Calu3 (cell line): ENCODE measurements at places on chromosomes 13 and 19. TPM values are rescaled to one million over a fixed set of nuclear protein-coding genes. Genes with fewer than 3 reads are reported as not detected.

Gene ZNF846
- total RNA-seq, result 7.8 and 8.0 TPM in 2 replicates

DNA sequence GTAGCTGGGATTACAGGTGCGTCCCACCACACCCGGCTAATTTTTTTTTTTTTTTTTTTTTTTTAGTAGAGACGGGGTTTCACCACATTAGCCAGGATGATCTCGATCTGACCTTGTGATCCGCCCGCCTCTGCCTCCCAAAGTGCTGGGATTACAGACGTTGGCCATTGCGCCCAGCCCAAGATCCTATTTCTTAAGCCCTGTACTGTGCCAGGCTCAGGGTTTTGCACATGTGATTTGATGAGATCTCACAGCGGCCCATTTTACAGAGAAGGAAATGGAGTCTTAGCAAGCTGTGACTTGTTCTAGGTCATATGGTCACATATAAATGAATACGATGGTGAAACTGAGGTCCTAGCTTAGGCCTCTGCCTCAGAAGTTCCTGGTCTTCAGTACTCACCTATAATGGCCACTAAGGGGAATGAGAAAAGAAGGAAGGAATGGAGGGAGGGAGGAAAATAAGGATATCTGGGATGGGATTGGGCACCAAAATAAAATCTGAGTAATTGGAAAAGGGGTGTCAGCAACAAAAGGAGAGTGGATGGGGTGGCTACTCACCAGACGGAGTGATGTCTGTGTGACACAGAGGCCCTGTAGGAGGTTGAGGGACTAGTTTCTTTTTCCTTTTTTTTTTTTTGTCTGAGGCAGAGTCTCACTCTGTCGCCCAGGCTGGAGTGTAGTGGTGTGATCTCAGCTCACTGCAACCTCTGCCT lies 1.3 kb downstream of the OSCAR start:
- H3K4me3 ChIP-seq, result no peak overlapping the region
- H3K27ac ChIP-seq, result no peak overlapping the region
- H3K36me3 ChIP-seq, result peaks cover 32% of the 10 kb centered on the region
- peaks cover 22% of the 10 kb centered on the region for H3K4me1 ChIP-seq
- H3K27me3 ChIP-seq, result peaks cover 18% of the 10 kb centered on the region

DNA sequence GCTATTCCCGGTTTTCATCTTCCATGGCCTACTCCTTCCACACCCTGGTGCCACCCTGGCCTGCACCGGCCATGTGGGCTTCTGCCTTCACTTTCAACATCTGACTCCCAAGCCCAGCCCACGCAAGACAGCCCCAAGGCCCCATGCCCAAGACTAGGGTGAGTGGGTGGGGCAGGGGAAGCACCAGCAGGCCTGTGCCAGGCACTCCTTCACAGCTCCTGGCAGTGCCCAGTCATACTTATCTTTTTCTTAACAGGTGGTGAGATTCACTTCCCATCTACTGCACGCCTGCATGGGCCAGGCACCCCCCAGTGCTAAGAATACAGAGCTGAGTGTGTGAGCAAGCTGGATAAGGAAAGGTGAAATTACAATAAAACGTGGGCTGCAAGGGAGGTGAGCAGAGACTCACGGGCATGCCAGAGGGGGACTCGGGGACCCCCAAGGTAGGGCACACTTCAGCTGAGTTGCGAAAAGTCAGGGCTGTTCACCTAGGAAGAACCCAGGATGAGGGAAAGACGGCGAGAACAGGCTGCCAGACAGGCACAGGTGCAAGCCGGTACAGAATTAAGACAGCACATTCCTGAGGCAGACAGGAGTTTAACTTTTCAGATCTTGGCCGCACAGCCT lies 55.7 kb downstream of the COL4A1 start:
- no peaks in the 10 kb centered on the region for H3K36me3 ChIP-seq
- H3K4me1 ChIP-seq, result no peaks in the 10 kb centered on the region
- no peaks in the 10 kb centered on the region for H3K27me3 ChIP-seq

- no peaks in the 10 kb centered on the region for H3K4me1 ChIP-seq
- peaks cover 49% of the 10 kb centered on the region for H3K36me3 ChIP-seq
- no peaks in the 10 kb centered on the region for H3K27me3 ChIP-seq
- DNase-seq, result no peak
- no peak overlapping the region for H3K27ac ChIP-seq
Measured at GRCh38 chr19:36719687-36720556, 32.5 kb downstream of the ZNF567 start.
